CD8-positive, alpha-beta memory T cell (primary cell): ENCODE measurements at places on chromosomes 4 and X.

DNA sequence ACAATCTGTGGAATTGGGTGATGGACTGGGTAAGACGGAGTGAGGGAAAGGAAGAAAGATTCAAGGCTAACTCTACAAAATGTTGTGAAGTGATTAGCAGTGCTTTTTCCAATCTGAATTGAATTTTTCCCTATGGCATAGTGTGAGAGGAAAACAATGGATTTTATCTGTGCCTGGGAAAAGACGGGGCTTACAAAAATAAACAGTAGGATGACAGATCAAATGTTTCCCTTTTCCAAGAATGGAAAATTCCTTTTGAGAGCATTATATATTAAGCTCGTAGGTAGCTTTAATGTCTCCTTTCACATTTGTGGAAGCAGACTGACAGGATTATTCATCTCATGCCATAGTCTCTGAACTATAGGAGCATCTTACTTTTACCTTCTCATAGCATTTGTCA is 27.8 kb downstream of the ATP11C start:
- H3K27me3 ChIP-seq, result no peaks in the 10 kb centered on the region
- no peaks in the 10 kb centered on the region for H3K36me3 ChIP-seq
- DNase-seq, result no peak
- no peak overlapping the region for H3K27ac ChIP-seq
- no peaks in the 10 kb centered on the region for H3K4me1 ChIP-seq
- no peak overlapping the region for H3K4me3 ChIP-seq

DNA sequence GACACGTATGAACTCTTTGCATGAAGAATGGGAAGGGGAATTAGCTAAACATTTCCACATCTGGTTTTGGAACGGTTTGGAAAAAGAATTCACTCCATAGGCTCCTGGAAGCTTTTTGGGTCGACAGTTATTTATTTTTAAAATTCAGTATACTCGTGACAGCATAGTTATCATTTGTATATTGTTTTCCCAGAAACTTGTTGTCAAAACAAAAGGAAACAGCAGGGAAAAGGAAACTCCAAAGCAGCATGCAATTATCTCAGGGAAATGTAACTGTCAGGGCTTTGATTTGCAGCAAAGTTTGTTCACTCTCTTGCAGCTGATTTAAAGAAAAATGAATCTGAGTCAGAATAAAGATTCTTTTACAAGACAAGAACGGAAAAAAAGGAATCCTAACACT is 86.5 kb downstream of the PLAC1 start:
- H3K36me3 ChIP-seq, result no peaks in the 10 kb centered on the region
- no peak overlapping the region for H3K4me3 ChIP-seq
- H3K27ac ChIP-seq, result no peak overlapping the region
- no peak for DNase-seq
- H3K4me1 ChIP-seq, result no peaks in the 10 kb centered on the region

GRCh38 chr4:36274158-36274557 is 7.3 kb upstream of the DTHD1 start:
- no peak overlapping the region for H3K4me3 ChIP-seq
- no peak for DNase-seq
- H3K27me3 ChIP-seq, result no peaks in the 10 kb centered on the region
- H3K27ac ChIP-seq, result no peak overlapping the region
- peaks cover 9% of the 10 kb centered on the region for H3K4me1 ChIP-seq

DNA sequence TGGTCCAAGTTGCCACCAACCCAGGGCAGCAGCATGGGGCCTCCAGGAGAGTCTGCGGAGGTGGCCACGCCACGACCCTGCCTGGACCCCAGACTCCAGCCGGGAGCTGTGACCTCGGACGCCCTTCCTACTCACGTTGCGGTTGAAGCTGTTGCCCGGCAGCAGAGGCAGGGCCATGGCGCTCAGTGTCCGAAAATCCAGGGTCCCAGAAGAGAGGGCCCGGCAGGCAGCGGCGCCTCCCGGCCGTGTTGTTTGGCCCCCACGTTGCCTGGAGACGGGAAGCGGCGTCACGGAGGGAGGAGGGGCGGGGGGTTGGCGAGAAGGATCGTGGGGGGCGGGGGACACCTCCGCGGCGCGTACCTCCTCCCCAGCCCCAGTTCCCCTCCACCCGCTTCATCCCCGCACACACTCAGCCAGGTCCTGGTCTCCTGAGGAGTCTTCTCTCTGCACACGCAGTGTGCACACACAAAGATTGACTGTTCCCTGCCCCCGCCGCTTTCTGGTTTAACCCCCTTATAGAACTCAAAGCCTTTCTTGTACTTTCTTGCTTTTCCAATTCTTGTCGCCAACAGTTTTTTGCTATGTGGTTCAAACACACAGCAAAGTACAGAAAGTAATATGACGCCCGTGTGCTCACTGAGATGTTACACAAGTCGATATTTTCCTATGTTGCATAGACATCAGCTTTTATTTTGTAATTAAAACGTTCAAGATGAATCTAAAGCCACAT is at the start of gene EFHC2:
Gene EFHC2, minus strand, starts transcription at position 261 of the 730 bp plus-strand sequence. Its CDS starts 84 bp downstream, at position 177.
- peaks cover 5% of the 10 kb centered on the region for H3K4me1 ChIP-seq
- peak; percentile 63 for DNase-seq
- no peaks in the 10 kb centered on the region for H3K27me3 ChIP-seq

DNA sequence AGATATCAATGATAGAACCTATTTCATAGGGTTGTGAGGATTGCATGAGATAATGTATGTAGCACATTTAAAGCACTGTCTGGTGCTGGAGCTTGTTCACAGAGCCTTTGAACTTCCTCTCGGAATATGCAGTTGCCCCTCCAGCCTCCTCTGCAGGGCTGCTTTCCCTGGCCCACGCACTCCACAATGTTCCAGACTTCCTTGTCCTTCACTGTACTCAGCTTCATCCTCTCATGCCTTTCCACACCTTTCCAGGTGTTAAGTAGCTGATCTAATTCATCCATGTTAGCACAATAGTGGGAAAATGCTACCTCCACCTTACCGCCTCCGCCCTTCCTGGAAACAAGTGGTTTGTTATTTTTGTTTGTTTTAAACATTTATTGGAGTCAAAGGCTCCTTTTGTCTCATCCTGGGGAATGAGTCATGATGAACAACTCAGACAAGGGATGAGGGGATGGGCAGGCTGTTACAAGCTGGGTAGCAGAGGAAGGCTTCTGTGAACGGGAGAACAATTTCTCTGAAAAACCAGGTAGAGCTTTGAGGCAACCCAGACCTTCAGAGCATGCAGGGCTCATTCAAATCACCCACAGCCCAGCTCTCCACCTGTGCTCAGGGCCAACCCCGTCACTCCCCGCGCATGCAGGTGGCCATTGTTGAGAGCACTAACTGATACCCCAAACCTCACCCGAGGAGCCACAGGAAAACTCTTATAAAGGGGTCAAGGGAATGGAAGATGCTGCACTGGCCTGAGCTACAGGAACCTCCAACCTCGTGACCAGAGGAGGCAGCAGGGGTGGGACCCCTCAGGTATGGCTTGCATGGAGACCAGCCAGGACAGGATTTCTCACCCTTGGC is 84.9 kb upstream of the TBL1X start:
- no peaks in the 10 kb centered on the region for H3K36me3 ChIP-seq
- no peak overlapping the region for H3K27ac ChIP-seq
- no peak overlapping the region for H3K4me3 ChIP-seq
- H3K4me1 ChIP-seq, result peaks cover 4% of the 10 kb centered on the region
- no peaks in the 10 kb centered on the region for H3K27me3 ChIP-seq

DNA sequence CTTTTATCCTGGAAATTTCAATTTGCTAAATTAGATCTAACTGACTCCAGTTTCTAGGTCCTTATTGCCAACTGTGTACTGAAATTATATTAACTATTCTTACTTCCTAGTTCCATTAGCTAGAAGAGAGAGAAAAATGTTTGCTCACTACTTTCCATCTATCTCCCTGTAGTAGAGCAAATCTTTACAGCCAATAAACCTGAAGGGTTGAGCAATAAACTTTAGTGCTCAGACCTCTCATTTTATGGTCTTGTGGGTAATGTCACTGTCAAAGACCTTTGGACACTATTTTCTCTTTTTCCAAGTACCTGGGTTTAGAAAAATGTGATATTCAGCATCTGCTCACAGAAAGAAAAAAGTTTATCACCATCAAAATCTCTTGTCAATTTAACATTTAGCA is 237.5 kb upstream of the GEMIN8 start:
- no peak for DNase-seq
- H3K4me3 ChIP-seq, result no peak overlapping the region
- H3K4me1 ChIP-seq, result no peaks in the 10 kb centered on the region
- no peaks in the 10 kb centered on the region for H3K27me3 ChIP-seq
- H3K36me3 ChIP-seq, result no peaks in the 10 kb centered on the region

DNA sequence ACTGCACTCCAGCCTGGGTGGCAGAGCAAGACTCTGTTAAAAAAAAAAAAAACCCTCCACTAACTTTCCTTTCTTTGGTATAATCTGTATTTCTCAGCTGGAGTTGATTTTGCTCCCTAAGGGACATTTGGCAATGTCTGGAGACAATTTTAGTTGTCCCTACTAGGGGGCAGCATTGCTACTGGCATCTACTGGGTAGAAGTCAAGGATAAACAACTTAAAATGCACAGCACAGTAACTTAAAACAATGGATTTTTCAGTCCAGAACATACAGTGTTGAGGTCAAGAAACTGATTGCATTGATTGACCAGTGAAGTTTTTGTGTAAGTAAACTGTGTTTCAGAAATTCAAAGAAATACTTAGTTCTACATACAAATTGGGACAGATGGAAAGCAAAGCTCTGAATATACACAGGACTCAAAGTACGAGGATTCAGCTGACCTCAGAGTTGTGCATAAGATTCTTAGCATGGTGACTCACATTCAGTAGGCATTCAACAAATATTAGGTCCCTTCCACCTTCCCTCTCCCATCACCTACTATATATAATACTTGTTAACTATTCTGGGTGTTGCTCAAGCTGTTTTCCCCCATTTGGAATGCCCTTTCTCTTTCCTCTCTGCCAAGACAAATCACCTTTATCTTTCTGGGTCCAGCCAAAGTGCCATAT is 8.8 kb downstream of the DDX53 start:
- no peaks in the 10 kb centered on the region for H3K27me3 ChIP-seq
- no peak overlapping the region for H3K4me3 ChIP-seq
- no peaks in the 10 kb centered on the region for H3K36me3 ChIP-seq
- H3K27ac ChIP-seq, result no peak overlapping the region
- DNase-seq, result no peak

GRCh38 chrX:72393836-72394517 is 88.3 kb upstream of the CITED1 start:
- no peaks in the 10 kb centered on the region for H3K36me3 ChIP-seq
- H3K27me3 ChIP-seq, result no peaks in the 10 kb centered on the region
- H3K4me1 ChIP-seq, result no peaks in the 10 kb centered on the region

DNA sequence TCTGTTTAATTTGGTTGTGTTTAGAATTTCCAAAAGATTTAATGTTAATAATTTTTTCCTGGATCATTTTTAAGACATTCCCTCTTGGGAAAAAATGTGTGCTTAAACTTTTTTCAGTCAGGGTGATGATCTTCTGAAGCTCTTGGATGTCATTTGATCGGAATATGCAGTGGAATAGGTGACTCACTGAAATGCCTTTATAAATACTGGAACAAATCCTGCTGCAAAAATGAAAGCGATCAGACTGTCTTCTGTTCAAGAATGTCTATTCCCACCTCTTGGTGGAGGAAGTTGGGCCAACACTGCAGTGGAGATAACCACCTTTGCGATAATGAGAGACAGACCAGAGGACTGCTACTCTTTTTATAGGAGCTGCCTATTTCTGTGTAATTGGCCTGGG is 46.7 kb downstream of the LARP1B start:
- H3K27me3 ChIP-seq, result no peaks in the 10 kb centered on the region
- H3K36me3 ChIP-seq, result no peaks in the 10 kb centered on the region
- no peak for DNase-seq

GRCh38 chr4:7785017-7785416 is 154.6 kb downstream of the AFAP1 start:
- H3K27ac ChIP-seq, result no peak overlapping the region
- H3K36me3 ChIP-seq, result no peaks in the 10 kb centered on the region
- peaks cover 16% of the 10 kb centered on the region for H3K4me1 ChIP-seq
- H3K27me3 ChIP-seq, result no peaks in the 10 kb centered on the region

DNA sequence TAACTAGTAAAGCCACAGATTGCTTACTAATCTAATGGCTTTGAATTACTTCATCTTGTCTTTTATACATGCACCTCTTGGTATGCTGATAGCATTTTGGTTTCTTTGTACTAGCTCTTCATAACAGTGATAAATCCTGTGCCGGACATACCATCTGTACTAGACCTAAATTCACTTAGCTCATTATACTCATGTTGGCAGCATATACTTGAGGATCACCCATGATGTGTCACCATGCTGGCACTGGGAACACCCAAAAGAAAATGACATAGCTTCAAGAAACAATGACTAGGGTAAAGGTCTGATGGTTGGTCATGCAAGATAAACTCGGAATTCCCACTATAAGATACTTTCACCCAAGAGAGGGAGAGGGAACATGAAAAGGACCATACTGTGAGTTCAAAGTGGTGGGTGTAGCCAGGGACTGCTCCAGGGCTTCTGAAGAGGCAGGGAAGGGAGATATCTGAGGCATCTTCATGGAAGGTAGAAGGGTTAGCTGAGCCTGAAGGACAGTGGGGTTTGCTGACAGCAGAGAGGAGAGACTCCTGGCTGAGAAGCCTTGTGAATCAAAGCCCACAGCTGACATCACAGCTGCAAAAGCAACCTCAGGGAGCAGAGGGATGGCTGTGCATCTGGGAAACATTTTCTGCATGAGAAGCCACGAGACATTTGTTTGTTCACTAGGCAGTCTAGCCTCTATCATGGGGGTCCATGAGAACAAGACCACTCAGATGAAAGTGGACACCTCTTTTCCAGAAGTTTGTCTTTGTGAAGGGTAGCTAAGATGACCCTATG is 314.2 kb downstream of the RAB28 start:
- no peak overlapping the region for H3K4me3 ChIP-seq
- no peaks in the 10 kb centered on the region for H3K36me3 ChIP-seq
- H3K27me3 ChIP-seq, result no peaks in the 10 kb centered on the region

- H3K4me1 ChIP-seq, result no peaks in the 10 kb centered on the region
- no peak overlapping the region for H3K27ac ChIP-seq
- no peaks in the 10 kb centered on the region for H3K27me3 ChIP-seq
- H3K4me3 ChIP-seq, result no peak overlapping the region
- DNase-seq, result no peak
Measured at GRCh38 chr4:122901247-122902010, 21.0 kb downstream of the NUDT6 start.

GRCh38 chr4:121555315-121556107 is 141.3 kb downstream of the ANXA5 start:
- no peak for DNase-seq
- H3K27ac ChIP-seq, result no peak overlapping the region
- H3K36me3 ChIP-seq, result no peaks in the 10 kb centered on the region
- H3K4me3 ChIP-seq, result no peak overlapping the region

DNA sequence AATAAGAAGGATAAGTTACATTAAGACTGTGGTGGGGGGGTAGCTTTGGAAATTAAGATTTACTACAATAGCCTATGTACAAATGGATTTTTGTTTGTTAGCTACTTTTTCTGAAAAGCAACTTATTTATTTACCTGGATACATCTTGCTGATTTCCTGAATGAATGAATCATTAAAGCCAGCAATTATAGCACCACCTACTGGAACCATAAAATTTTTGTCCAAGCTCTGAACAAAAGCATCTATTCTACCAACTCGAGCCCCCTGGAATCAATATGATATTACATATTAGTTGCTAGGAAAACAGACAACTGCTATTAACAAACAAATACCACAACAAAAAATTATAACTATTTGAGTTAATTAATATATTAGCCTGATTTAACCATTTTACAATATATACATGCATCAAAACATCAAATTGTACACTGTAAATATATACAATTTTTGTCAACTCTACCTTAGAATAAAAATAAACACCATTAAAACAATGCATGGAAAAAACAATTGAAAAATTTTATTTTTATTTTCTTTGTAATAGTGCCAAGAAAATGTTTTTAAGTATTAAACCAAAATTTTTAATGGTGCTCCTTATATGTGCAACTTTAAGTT is 15.3 kb downstream of the SEPSECS start:
- H3K27ac ChIP-seq, result no peak overlapping the region
- no peaks in the 10 kb centered on the region for H3K27me3 ChIP-seq
- H3K4me3 ChIP-seq, result no peak overlapping the region
- H3K36me3 ChIP-seq, result no peaks in the 10 kb centered on the region
- no peaks in the 10 kb centered on the region for H3K4me1 ChIP-seq
